Stimulated activated CD4-positive, alpha-beta T cell treated with anti-CD3 and anti-CD28 coated beads, Interleukin-1b, Interleukin-23, amount 100 ng/mL, for 48 hours (primary cell): ENCODE measurements at places on chromosomes 2 and 18.
A peak's percentile ranks its signal among the peaks of the same experiment; 100 is the strongest.

- no peak for DNase-seq
Observed at GRCh38 chr2:60499651-60500265, 53.7 kb downstream of the BCL11A start.

GRCh38 chr2:139790136-139790535, 1009.9 kb upstream of the NXPH2 start:
- no peak for DNase-seq

- no peak for DNase-seq
Observed at GRCh38 chr2:54894467-54894866, 155.8 kb downstream of the RTN4 start.

- DNase-seq, result no peak
Observed at GRCh38 chr18:49716035-49716434, 97.3 kb downstream of the ACAA2 start.

- DNase-seq, result no peak
Observed at GRCh38 chr2:241885946-241886643, 16.6 kb downstream of the RTP5 start.

DNA sequence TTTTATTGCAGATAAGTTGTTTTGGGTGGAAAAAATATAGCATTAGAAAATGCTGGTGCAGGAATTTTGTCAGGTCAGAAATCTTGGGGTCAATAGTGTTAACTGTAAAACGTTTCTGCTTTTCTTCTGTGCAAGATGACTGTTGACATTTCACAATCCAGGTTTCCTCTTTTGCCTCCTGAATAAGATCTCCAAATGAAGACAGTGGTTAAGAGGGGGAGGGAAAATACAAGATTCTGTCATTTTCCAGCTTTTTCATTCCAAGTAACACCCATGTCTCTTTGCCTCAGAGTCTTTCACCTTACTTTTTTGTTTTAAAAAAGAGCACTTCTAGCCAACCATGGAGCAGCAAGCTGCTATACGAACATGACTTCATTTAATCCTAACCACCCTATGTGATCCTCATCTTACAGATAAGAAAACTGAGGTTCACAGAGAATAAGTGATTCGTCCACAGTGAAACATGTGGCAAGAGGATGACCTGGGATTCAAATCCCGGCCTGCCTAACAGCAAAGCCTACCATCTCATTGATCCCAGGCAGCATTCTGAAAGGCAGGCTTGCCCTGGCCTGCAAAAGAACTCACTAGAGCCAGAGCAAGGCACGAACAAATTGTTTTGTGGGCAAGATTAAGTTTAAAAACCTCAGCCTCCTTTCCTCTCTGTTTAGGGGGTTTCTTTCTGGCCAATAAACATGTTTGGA, 3.0 kb downstream of the PLEK start:
- DNase-seq, result no peak

GRCh38 chr2:32877587-32878510, 68.9 kb upstream of the LTBP1 start:
- DNase-seq, result no peak

DNA sequence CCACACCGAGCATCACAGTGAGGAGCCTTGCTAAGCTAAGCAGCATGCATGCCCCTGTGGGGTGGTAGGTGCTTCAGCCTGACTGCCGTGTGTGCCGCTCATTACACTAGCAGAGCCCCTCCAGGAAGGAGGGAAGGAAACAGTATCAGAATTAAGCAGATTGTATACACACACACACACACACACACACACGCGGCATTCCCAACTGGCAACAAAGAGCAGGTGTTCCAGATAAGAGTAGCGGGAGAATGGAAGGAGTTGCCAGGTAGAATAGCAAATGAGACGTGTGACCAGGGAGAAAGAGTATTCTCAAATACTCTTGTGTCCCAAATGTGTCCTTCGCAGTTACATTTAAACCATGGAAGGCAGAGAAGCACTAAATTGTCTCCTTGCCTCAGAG, 47.6 kb upstream of the TTC39C start:
- no peak for DNase-seq

- DNase-seq, result peak; percentile 42
Observed at GRCh38 chr2:68832233-68832869, 38.8 kb downstream of the BMP10 start.

DNA sequence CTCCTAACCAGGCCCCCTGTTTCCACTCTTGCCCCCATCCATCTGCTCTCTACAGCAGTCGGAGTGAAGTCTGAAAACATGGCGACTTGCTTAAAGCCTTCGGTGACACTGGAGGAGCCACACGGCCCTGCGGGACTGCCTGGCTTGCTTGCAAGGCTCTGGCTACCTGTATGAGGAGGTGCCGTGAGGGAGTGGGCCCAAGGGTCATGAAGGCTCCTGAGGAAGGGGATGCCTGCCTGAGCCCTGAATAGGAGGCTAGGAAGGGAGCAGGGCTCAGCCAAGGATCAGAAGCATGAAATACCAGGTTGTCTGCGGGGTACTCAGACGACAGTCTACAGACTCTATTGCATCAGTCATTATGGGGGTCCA, 75.4 kb downstream of the EMX1 start:
- DNase-seq, result no peak
